ENCODE measurements at places on chromosomes 6 and 20.

DNA sequence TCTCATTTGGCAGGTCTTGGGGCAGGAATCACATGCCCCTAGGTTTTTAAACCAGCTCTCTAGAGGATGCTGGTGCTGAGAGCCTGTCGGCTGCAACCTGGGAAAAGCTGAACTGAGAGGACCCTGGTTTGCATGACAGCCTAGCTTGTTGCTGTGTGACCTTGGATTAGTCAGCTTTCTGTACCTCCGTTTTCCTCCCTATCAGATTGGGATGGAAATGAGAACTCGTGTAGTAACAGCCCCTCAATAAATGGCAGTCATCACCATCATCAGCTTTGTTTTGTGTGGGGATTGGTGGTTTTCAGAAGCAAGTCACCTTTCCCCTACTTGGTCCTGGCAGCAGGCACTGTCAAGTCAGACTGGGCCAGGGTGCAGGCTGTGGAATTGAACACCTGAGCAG is 75.2 kb upstream of the MYL9 start:
- no peak for DNase-seq

DNA sequence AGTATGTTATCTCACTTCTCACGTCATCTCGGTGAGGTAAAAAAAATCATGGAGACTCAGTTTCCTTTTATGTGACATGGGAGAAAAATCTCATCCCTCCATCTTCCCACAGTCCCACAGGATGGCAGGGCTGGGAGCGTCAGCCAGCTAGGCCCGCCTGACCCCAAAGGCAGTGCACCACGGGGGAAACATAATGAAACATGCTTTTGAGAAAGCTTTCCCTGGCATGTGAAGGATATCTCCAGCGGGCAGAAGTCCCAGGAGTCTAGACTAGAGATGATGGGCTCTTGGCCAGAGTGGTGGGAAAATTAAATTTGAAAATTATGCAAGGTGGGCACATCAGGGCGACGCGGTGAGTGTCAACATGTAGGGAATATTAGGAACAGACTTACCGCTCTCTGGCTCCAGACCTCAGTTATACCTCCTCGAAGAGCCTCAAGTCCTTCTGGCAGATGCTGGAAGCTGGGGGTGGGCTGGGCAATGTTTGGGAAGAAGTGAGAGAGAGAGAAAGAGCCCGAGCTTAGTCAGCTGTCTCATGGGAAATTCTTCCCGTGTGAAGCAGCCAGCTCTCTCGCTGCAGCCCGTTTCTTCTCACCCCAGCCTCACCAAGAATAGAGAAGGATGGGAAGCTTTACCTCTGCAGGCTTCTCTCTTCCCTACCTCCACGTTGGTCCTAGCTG is 52.3 kb downstream of the MOCS1 start:
- DNase-seq, result no peak

- no peak for DNase-seq
Measured at GRCh38 chr20:19815553-19815991, 57.5 kb downstream of the RIN2 start.

GRCh38 chr6:109740787-109741186 is 49.7 kb downstream of the FIG4 start:
- DNase-seq, result no peak

- DNase-seq, result no peak
Measured at GRCh38 chr20:20549267-20549612, 163.2 kb downstream of the RALGAPA2 start.

All from vagina (tissue), 2 donors.